ENCODE measurements at places on chromosomes 4 and X. TPM values are rescaled to one million over a fixed set of nuclear protein-coding genes. Genes with fewer than 3 reads are reported as not detected.

Gene PGAM4
- total RNA-seq = not detected

Gene ABCG2
- total RNA-seq = 2.2 TPM

Gene CT45A2
- total RNA-seq = not detected

Gene NUDT9
- 10.3 TPM for total RNA-seq

Gene REELD1
- total RNA-seq = not detected

Gene FOXR2
- not detected for total RNA-seq

Gene TLR10
- total RNA-seq = not detected

Gene EVC2
- total RNA-seq = 11.9 TPM

Gene ATP2B3
- not detected for total RNA-seq

Gene GK
- 15.1 TPM for total RNA-seq

Gene GSX2
- total RNA-seq = not detected

Gene GAGE13
- total RNA-seq = not detected

- no peak for DNase-seq
These were observed 8.3 kb upstream of the ZXDB start for GRCh38 chrX:57583477-57583876.

GRCh38 chrX:44871114-44871645, 1.8 kb upstream of the KDM6A start:
- peak; percentile 30 for DNase-seq

- no peak for DNase-seq
These were observed 17.2 kb upstream of the PRDM5 start for GRCh38 chr4:120939693-120940092.

GRCh38 chr4:105061731-105062130, 84.9 kb upstream of the TET2 start:
- DNase-seq = no peak

DNA sequence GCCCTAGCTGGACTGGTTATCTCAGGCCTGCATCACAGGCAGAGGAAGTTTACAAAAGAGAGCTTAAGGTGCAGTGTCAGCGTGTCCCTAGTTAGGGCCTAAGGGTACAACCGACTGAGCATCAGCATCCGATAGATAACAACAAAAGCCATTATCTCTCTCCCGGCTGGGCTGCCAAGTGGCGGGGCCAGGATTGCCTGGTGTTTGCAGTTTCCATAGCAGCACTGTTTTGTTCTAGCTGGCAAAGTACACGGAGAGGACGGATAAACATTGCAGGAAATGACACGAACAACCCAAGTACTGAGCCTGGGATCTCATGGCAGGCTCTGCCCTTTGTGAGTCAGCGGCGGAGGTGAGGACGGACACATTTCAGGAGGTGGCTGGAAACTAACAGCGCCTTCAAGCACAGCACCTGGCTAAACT, 104.7 kb upstream of the NOCT start:
- peak; percentile 81 for DNase-seq

- no peak for DNase-seq
These were observed 65.9 kb downstream of the LARP7 start for GRCh38 chr4:112702892-112703291.

DNA sequence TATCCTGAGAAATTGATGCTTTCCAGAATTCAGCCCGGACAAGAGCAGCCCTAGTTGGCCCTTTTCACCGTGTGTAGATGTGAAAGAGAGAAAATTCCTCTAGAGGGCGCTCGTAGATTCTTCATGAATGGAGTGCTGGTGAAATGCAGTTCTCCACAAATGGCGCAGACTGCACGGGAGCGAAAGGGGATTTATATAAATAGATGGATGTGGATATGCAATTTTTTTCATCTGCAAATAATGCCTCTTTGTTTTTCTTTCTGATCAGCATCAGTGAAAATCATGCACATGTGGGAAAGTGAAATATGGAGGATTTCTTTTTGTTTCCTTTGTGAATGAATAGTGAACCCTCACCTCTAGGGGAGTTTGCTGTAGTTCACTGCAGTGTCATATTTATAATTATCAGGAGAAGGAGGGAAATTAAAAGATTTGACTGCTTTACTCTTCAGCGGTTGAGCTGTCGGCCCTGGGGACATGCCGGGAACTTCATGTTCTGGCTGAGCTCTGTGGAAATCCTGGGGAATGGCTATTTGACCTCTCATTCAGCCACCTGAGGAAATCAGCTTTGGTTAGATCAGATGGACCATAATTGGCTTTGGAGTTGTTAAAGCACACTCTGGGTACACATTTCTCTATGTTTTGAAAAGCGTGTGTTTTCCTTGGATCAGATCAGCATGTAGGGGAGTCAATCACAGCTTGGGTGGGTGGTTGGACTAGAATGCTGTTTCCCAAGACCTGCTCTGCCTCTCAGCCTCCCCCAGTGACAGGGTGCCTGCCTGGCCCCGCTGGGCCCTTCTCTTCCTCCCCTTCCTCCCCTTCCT, 115.0 kb upstream of the SHISA3 start:
- DNase-seq = peak; percentile 72

DNA sequence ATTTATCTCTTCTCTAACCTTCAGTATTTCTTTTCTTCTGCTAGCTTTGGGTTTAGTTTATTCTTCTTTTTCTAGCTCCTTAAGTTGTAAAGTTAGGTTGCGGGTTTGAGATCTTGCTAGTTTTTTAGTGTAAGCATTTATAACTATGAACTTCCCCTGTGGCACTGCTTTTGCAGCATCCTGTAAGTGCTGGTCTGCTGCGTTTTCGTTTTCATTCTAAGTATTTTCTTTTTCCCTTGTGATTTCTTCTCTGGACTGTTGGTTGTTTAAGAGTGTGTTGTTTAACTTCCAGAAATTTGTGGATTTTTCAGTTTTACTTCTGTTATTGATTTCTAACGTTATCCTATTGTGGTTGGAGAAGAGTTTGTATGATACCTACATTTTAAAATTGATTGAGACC, 11.0 kb upstream of the CTBP1 start:
- no peak for DNase-seq

- DNase-seq = no peak
These were observed 60.9 kb upstream of the SOD3 start for GRCh38 chr4:24734511-24734910.

DNA sequence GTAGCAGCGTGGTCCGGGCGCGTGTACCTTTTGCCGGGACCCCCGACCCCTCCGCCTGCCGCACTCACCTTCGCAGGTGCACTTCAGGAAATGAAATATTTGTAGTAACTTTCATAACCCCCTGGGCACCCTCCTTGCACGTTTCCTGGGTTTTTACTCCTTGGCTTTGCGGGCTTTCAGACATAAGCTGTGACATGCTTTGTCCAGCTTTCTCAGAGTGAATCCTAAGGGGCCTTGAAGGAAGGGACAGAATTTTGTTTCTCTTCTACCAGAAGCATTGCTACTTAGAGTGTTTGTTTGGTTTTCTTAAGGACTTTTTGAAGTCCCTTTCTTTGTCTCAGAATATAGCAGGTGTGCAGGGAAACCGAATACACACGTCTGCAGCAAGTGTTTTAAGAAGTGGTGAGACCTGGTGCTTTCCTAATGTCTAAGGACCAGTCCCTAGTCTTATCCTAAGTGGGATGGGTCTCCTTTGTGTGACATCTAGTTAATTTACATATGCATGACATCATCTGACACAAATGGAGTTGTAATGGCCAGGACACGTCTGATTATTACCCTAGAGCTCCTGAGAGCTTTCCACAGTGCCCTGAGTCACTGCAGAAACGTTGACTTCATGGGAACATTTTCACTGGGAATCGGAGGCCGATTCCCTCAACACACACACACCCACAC, 1.3 kb downstream of the FAM149A start:
- DNase-seq = no peak

GRCh38 chrX:38649221-38649620, 87.9 kb downstream of the TSPAN7 start:
- no peak for DNase-seq

DNA sequence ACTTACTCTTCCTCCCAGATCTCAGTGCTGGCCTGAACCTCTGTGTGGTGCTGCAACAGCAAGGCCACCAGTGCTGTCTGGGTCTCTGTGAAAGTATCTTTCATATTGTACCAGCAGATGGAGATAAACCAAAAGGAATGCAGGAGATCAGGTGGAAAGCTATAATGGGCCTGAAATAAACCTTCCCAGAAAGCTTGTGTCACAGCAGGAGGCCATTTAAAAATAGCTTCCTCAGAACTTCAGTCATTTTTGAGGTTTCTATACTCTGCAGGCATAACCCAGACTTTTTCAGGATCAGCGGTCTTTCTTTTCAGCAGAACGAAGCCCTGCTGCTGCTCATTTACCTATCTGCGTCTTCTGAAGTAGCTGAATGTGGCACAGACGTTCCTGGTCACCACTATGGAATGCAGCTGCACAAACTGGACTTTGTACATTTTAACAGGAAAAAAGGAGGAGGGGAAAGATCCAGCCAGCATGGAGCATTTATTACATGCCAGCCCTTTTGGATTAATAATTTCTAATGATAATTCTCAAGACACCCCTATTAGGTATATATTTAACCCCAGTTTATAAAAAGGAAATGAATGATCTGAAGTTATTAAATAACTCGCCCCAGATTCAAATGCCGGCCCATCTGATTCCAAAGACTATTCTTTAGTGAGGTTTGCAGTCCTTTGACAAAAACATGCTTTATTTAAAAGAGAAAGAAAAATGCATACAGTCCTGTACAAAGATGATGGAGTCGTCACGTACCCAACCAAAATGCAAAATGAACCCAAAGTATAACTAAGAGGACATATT, 119.7 kb downstream of the NFKB1 start:
- DNase-seq = peak; percentile 71

GRCh38 chrX:150184491-150184890, 178.6 kb upstream of the MAMLD1 start:
- no peak for DNase-seq

GRCh38 chr4:128310266-128310697, 22.7 kb upstream of the PGRMC2 start:
- DNase-seq = peak; percentile 82

GRCh38 chrX:9318766-9319165, 146.1 kb upstream of the TBL1X start:
- no peak for DNase-seq

DNA sequence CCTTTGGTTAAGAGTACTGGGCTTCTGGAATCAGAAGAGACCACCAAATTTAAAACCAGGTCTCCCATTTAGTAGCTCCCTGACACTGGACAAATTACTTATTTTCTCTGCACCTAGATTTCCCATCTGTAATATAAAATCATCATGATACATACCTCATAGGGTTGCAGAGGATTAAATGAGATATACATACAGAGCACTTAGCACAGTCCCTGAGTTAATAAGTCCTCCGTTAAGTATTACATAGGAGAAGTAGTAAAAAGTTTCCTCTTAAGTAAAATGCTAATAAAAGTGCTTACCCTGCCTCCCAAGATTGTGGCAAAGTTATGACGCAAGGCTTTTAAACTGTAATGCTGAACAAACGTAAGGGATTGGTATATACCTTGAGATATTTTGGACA, 539 bp upstream of the CHIC1 start:
- peak; percentile 32 for DNase-seq

- peak; percentile 17 for DNase-seq
These were observed 226.6 kb downstream of the NLGN4X start for GRCh38 chrX:6002056-6002455.

DNA sequence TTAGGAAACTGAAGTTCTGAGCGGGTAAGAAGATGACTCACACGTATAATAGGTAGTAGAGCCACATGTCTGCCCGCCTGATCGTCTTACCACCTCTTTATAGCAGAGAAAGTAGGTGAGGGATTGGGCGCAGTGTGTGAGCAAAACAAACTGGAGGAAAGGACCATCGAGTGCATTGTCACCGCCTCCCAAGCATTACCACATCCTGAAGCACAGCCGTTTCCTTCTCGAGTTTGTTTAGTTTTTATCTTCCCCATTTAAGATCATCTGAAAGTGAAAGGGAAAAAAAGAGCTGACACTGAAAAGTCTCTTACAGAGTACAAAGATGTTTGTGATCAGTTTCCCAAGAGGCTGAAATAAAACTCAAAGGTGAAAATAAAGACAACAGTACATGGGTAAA, 14.8 kb downstream of the PDK3 start:
- DNase-seq = peak; percentile 47

DNA sequence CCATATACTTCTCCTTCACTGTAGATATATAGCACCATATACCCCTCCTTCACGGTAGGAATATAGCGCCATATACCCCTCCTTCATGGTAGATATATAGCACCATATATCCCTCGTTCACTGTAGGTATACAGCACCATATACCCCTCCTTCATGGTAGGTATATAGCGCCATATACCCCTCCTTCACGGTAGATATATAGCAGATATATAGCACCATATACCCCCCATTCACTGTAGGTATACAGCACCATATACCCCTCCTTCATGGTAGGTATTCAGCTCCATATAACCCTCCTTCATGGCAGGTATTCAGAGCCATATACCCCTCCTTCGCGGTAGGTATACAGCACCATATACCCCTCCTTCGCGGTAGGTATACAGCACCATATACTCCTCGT, 12.5 kb downstream of the SNX25 start:
- DNase-seq = no peak

DNA sequence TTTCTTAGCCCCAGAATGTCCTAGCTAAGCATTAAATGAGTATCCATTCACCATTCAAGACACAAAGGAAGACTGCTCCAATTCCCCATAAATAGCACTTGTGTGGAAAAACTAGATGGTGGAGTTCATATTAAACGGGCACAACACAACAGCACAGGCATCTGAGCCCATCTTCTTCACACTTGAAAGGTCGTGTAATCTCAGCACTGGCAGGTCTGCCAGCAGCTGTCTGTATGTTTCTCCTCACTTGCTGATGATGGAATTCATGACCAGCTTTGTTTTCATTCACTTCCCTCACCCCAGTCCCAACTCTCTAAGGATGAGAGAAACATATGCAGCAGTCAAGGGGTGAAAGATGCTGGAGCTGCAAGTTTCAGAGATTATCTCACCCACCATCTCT, 148.7 kb downstream of the AFAP1 start:
- DNase-seq = no peak

DNA sequence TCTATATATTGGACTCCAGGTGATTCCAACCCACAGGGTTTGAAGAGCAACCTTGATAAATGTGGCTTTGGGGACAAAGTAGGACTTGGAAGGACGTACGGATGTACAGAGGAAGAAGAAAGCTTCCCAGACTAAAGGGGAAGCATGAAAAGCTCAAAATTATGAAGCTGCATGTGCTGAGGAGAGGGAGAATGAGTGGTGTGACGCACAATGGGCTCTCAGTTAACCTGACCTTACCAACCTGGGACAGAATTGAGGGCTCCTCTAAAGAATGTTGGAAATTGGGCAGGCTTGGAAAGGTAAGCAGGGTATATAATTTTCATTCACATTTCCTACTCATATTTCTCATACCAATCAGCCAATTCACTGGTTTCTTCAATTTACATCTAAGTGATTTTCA, 10.5 kb upstream of the TIGD2 start:
- no peak for DNase-seq

DNA sequence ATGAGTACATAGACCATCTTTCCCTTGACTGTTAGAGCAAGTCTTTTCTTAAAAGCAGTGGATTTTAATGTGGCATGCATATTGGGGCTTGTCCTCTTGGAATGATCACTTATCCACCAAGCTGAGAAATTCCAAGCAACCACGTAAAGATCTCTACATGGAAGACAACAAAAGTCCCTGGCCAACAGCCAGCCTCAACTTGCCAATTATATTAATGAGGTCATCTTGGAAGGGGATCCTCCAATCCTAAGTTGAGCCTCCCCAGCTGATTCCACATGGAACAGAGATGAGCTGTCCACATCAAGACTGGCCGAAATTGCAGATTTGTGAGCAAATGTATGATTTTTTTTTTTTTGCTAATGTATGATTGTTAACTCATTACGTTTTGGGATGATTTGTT, 20.6 kb upstream of the FTHL17 start:
- DNase-seq = no peak

Measured in fibroblast of villous mesenchyme (primary cell).